Smooth muscle cell of the umbilical artery (primary cell): ENCODE measurements at places on chromosomes 4 and X. TPM values are rescaled to one million over a fixed set of nuclear protein-coding genes. Genes with fewer than 3 reads are reported as not detected.

The F11 gene
- total RNA-seq = not detected in 2 replicates

The MBNL3 gene
- 0.30 and 2.0 TPM in 2 replicates for total RNA-seq

The ZNF827 gene
- total RNA-seq = 10.3 and 10.7 TPM in 2 replicates

The PLP1 gene
- not detected in 2 replicates for total RNA-seq

The PNMA6A gene
- 2.0 and 3.9 TPM in 2 replicates for total RNA-seq

The CXCL13 gene
- total RNA-seq = not detected in 2 replicates
